ENCODE measurements at places on chromosomes 6 and 20.

- DNase-seq, result no peak
Observed at GRCh38 chr6:331622-332521, 39.6 kb downstream of the DUSP22 start.

DNA sequence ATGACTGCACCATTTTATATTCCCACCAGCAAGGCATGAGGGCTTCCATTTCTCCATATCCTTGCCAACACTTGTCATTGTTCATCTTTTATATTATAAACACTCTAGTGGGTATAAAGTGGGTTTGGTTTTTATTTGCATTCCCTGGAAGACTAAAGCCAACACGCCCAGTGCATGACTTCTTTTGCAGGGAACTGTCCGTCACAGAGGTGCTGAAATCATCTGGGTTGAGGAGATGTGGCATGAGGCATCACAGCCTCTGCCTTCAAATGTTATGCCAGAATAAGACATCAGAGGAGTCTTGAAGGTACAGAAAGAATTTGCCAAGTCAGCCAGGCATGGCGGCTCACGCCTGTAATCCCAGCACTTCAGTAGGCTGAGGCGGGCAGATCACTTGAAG lies 29.9 kb upstream of the FAM210B start:
- no peak for DNase-seq

- no peak for DNase-seq
Observed at GRCh38 chr6:111938710-111939109, 65.5 kb upstream of the FYN start.

GRCh38 chr6:36319436-36319762 lies 17.3 kb downstream of the BNIP5 start:
- no peak for DNase-seq

GRCh38 chr6:7267071-7267465 lies 45.9 kb downstream of the SSR1 start:
- no peak for DNase-seq

DNA sequence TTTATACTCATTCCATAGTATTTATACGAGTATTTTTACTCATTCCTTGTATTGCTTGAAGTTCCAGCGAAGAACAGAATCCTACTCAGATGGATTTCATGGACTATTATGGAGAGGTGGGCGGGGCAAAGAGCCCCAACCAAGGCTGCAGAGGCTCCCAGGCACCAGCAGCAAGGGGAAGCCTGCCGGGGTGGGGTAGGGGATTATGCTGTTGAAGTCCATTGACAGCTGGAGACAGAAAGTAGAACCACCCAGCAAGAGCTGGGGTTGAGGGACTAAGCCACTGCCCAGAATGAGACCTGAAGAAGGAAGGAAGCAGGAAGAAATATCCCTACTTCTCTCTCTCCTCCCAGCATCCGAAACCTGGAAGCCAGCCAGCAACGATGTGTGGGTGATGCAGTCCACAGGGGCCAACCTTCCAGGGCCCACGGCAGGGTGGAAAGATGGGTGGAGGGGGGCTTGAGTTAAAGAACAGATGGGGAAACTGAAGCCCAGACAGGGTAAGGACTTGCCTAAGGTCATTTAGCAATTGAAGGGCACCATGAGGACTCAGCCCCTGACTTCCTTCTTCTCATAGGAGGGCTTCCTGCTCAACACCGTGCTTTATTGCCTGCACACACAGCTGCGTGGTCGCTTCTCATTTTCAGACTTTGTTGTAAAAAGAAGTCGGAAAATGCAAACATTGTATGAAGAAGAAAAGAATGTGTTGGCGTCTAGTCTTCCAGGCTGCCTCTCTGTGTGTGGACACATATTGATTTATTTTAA lies 18.3 kb upstream of the GTSF1L start:
- DNase-seq, result no peak

All from activated CD4-positive, alpha-beta T cell treated with anti-CD3 and anti-CD28 coated beads, Interleukin-2, amount 50 U/mL, for 24 hours (primary cell).